ENCODE measurements at places on chromosomes 4 and X.

- DNase-seq, result no peak
Measured at GRCh38 chr4:28313729-28314713, 1453.4 kb downstream of the STIM2 start.

- no peak for DNase-seq
Measured at GRCh38 chr4:74205046-74205445, 47.1 kb downstream of the MTHFD2L start.

- no peak for DNase-seq
Measured at GRCh38 chr4:103032574-103032973, 13.1 kb upstream of the SLC9B1 start.

- DNase-seq, result no peak
Measured at GRCh38 chr4:112531146-112531545, 15.2 kb upstream of the NEUROG2 start.

- no peak for DNase-seq
Measured at GRCh38 chr4:122930862-122931261, 8.5 kb upstream of the NUDT6 start.

DNA sequence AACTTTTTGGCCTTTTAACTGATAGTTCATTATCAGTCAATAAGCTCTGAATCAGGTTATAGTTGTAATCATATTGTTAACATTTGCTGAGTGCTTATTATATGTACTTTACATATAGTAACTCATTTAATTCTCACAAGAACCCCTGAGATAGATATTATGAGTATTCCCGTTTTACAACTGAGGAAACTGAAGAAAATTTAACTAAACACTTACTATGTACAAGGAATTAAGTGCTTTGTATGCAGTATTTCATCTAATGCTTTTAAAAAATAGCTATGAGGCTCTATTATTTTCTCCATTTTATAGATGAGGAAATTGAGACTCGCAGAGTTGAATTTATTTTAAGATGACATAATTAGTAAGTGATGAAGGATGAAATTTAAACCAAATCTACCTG, 27.7 kb upstream of the FGF2 start:
- DNase-seq, result no peak

DNA sequence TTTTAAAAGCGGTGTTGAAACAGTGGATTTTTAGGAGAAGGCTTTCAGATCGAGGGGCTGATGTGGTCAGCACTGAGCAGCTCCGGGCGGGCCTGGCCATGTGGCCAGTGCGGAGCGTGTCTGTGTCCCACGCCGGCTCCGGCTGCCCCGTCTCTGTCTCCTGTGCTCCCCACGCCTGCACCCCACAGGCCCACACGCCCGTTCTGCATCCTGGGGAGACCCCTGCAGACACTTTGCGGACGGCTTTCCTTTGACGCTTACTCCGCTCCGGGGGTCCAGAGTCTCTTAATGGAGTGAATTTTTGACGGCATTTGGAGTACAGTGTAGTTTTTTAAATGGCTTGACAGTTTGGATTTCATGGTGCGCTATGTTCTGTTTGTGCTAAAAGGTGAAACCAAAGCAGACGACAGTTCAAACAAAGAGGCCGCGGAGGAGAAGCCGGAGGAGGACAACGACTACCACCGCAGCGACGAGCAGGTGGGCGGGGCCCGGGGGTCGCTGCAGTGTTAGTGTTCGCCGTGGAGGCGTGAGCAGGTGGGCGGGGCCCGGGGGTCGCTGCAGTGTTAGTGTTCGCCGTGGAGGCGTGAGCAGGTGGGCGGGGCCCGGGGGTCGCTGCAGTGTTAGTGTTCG, 38.7 kb downstream of the PCGF3 start:
- DNase-seq, result no peak

GRCh38 chrX:83510510-83511062, 2.5 kb downstream of the POU3F4 start:
- DNase-seq, result no peak

DNA sequence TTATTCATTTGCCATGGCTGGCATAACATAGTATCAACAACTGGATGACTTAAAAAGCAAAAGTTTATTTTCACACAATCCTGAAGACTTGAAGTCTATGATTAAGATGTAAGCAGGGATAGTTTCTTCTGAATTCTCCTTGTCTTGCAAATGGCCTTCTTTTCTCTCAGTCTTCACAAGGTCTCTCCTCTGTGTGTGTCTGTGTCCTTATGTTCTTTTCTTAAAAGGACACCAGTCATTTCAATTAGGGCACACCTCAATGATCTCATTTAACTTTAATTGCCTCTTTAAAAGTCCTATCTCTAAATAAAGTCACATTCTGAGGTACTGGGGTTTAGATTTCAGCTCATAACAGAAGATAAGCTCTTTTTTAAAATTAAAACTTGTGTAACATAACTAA, 399.7 kb downstream of the PABPC4L start:
- DNase-seq, result no peak

DNA sequence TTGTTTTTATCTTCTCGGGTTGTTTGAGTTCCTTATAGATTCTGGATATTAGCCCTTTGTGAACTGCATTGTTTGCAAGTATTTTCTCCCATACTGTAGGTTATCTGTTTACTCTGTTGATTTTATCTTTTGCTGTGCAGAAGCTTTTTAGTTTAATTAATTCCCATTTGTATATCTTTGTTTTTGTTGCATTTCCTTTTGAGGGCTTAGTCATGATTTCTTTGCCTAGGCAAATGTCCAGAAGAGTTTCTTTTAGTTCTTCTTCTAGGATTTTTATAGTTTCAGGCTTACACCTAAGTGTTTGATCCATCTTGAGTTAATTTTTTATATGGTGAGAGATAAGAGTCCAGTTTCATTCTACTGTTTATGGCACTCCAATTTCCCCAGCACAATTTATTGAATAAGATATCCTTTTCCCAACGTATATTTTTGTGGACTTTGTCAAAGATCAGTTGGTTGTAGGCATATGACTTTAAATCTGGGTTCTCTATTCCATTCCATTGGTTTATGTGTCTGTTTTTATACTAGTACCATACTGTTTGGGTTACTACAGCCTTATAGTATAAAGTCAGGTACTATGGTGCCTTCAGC, 54.3 kb downstream of the EGF start:
- no peak for DNase-seq

DNA sequence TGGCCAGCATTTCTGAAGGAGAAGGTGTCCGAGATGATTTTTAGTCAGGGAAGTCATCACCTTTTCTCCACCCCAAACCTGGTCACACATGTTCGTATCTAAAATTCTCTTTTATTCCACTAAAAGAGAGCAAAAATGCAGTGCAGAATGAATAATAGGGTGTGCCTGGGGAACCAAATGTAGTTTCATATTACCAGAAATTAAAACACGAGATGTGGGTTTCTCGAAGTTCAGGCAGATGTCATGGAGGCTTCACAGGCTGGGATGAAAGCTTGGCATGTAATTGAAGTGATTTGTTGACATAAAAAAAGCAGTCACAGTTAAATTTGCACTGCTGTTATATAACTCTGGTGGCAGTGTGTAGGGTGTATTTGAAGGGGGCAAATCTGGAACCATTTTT, 165.5 kb upstream of the PDE5A start:
- no peak for DNase-seq

DNA sequence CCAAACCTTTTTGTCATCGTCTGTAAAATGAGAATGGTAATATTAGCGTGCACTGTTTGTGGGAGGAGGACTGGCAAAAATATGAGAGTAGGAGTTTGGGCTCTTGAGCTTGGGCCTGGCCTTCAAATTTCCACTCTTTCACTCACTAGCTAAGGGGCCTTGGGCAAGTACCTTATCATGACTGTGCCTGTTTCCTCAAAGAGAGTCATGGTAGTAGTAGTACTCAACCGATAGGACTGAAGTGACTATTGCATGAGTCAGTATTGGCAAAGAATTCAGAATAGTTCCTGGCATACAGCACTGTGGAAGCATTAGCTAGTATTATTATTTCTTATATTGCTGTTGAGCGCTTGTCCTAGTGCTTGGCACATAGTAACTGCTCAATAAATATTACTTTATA, 16.0 kb upstream of the RBM3 start:
- no peak for DNase-seq

GRCh38 chr4:37852376-37852775, 25.9 kb downstream of the PGM2 start:
- DNase-seq, result no peak

DNA sequence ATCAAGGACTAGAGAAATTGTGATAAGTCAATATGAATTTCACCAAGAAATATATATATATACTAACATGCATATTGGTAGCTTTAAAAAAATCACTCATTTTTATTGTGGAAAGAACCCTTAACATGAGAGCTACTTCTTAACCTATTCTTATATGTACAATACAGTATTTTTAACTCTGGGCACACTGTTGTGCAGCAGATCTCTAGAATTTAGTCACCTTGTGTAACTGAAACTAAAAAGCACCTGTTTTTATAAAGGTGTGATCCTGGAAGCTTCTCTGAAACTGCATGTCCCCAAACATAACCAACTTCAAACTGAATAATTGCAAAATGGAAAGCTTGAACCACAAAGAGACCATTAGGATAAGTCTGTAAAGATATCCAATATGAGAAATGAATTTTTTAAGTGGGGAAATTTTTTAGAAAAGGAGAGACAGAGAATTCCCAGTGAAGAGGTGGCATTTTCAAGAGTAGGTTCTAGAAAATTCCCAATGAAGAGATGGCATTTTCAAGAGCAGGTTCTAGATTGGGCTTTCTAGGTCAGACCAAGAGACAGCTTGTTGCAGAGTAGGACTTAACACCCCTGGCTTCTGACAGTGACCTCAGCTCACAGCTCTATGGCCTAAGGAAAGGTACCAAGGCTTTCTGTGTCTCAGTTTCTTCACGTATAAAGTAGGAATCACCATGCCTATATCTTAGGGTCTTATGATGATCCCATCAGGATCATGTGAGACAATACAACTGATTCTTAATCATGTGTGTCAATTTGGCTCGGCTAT, 22.0 kb upstream of the PPARGC1A start:
- DNase-seq, result no peak
